ENCODE measurements at places on chromosomes 1 and 21.

- no peak for DNase-seq
Observed at GRCh38 chr1:58895559-58896145, 111.8 kb upstream of the JUN start.

- DNase-seq = peak; percentile 19
Observed at GRCh38 chr1:224433701-224434672, 610 bp downstream of the WDR26 start.

DNA sequence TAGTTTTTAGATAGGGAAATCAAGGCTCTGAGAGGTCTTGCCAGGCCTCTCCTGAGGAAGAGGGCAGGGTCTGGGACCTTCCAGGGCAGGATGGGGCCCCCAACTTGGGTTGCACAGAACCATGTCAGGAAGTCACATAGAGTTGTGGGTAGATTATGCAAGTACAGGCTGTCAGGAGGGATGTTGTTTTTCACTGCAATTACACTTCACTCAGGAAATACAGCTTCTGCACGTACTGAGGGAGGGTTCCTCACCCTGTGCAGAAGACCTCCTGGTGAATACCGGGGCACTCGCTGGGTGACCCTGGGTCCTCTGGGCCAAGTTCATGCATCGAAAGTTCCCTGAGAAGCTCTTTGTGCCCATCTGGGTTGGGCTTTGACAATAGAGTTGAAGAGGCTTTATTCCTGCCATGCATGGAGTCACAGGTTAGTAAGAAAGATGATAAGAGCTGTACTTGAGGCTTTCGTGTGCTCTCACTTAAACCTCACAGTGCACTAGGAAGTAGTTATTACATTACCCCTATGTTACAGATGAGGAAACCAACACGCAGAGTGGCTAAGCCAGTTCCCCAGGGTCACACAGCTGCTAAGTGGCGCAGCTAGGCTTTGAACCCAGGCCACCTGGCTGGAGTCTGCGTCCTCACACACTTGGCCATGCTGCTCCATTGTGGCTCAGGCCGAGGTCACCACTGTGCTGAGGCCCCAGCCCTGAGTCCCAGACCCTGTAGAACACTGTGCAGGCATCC, 16.2 kb upstream of the TNFRSF1B start:
- DNase-seq = no peak

GRCh38 chr1:109944541-109944940, 33.9 kb downstream of the CSF1 start:
- DNase-seq = no peak

DNA sequence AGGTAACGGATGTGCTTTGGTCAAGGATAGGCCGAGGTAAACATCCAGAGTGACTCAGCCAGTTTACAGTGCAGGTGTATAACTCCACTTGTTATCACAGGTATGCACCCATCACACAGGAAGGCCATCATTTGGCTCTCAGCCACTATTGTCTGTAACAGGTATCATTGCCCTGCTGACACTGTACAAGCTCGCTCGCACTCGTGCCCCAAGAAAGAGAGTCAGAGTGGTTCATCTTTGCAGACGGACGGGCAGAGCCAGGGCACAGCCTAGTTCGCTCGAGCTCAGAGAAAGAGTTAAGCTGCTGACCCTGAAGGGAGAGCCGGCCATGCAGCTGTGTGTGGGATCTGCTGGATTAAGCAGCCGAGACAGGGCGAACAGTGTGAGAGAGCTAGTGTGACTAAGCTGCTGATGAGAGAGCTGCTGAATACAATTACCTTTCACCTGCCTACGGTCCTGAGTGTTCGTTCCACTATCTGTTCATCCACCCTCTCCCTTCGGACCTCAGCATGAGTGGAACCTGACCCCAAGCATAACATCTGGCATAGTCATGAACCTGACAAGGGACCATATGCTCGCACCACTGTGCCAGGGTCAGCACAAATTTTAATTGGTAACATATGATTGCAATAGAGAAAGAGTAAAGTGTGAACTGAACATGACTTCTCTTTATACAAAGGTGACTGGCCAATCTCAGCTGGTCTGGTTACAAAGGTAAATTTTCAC, 27.0 kb upstream of the LYPD8 start:
- DNase-seq = no peak

DNA sequence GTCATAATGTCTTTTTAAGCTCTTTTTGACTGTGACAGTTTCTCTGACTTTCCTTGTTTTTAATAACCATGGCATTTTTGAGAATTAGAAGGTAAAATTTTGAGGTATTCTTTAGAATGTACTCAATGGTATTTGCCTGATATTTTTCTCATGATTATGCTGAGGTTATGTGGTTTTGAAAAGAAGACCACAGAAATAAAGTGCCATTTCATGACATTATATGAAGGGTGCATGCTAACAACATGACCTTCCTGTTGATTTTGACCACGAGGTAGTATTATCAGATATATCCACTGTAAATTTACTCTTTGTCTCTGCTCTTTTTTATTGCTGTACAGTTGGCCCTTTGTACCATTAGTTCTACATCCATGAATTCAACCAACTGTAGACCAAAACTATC, 1418.5 kb downstream of the PLA2G4A start:
- no peak for DNase-seq

- DNase-seq = no peak
Observed at GRCh38 chr1:110440877-110441276, 10.1 kb upstream of the PROK1 start.

DNA sequence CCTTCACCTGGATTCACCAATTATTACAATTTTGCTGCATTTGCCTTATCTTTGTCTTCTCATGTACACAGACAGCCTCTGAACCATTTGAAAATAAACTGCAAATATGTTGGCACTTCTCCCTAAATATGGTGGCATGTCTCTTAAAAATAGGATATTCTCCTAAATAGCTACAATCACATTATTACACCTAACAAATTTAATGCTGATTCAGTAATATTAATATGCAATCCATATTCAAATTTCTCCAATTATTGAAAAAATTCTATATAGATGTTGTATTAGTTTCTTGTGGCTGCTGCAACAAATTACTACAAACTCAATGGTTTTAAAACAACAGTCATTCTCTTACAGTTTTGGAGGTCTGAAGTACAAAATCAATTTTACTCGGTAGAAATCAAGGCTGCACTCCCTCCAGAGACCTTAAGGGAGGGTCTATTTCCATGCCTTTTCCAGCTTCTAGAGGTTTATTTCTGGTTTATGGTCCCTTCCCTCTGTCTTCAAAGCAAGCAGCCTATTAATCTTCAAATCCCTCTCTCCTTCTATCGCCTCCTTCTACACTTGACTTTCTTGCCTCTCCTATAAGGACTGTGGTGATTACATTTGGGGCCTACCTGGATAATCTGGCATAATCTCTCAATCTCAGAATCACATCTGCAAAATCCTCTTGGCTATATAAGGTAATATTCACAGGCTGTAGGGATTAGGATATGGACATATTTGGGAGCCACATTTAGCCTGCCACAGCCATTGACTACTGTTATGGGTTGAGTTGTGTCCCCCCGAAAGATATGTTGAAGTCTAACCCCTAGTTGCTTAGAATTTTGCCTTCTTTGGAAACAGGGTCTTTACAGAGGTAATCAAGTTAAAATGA, 52.5 kb upstream of the BOLA1 start:
- no peak for DNase-seq

GRCh38 chr1:239817276-239817675, 274.4 kb upstream of the FMN2 start:
- no peak for DNase-seq

- peak; percentile 58 for DNase-seq
Observed at GRCh38 chr1:91555821-91556531, 55.3 kb downstream of the CDC7 start.

- no peak for DNase-seq
Observed at GRCh38 chr21:32322103-32322502, 23.4 kb downstream of the MRAP start.

GRCh38 chr1:19169642-19170041, 40.4 kb downstream of the UBR4 start:
- no peak for DNase-seq

- DNase-seq = no peak
Observed at GRCh38 chr21:37032877-37033471, 26.5 kb downstream of the RIPPLY3 start.

DNA sequence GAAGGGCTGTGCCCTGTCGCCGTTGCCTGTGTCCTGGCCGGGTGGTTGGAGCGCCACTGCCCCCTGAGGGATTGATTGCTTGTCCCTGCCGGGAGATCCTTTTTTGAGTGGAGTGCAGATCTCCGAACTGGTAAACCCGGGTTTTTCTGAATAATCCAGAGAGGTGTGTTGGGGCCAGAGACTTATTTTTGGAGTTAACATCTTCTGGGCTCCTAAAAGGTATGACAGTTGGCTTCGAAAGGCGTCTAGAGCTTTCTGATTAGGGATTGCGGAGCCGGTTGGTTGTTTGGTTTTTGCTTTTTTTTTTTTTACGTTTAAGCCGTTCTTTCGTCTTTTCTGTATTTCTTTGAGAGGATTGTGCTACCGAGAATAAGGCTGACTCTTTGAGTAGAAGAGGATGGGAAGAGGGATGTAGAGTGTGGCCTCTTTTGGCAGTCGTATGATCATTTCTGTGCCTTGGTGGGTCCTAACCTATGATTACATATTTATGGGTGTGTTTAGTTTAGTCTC, 756 bp downstream of the RLF start:
- DNase-seq = no peak

Data from activated T-cell treated with anti-CD3 and anti-CD28 coated beads for 48 hours (primary cell).